ENCODE measurements at places on chromosomes 4 and X.
A peak's percentile ranks its signal among the peaks of the same experiment; 100 is the strongest.

DNA sequence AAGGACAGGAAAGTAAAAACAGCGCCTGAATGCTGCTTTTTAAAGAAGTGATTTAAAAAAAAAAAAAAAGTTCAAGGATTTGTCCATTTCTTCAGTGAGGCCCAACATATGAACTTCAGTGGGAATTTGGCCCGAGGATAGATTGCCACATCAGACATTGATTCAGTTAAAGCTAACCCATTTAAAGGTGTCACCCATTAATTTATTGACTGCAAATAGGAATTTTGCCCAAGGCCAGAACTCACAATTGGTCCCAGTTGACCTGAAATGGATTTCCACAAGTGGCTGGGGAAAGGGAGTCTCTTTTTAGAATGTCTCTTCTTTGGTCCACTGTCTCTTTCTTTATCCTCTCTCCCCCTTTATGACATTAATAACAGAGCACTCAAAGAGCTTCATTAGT, 86.5 kb upstream of the RPL34 start:
- no peak for DNase-seq

DNA sequence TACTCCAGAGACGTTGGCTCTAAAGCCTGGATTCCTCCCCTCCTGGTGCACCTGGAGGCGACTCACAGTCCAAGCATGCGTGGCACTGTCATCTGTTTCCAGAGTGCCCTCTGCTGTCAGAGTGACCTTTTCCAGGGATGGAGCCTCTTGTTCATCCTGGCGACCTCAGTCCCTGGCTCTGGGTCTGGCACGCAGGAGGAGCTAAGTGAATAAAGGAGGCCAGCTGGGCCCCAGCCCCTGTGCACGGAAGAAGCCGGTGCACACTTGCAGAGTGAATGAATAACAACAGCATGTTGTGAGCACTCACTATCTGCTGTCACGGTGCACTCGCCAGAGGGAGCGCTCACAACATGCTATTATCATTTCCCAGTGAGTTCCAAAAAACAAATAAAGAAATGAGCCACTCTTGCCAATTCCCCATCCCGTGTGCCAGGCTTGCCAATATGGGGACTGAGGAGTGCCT, 27.8 kb upstream of the PSAPL1 start:
- no peak for DNase-seq

GRCh38 chr4:11011249-11011648, 326.7 kb upstream of the CLNK start:
- DNase-seq = no peak

DNA sequence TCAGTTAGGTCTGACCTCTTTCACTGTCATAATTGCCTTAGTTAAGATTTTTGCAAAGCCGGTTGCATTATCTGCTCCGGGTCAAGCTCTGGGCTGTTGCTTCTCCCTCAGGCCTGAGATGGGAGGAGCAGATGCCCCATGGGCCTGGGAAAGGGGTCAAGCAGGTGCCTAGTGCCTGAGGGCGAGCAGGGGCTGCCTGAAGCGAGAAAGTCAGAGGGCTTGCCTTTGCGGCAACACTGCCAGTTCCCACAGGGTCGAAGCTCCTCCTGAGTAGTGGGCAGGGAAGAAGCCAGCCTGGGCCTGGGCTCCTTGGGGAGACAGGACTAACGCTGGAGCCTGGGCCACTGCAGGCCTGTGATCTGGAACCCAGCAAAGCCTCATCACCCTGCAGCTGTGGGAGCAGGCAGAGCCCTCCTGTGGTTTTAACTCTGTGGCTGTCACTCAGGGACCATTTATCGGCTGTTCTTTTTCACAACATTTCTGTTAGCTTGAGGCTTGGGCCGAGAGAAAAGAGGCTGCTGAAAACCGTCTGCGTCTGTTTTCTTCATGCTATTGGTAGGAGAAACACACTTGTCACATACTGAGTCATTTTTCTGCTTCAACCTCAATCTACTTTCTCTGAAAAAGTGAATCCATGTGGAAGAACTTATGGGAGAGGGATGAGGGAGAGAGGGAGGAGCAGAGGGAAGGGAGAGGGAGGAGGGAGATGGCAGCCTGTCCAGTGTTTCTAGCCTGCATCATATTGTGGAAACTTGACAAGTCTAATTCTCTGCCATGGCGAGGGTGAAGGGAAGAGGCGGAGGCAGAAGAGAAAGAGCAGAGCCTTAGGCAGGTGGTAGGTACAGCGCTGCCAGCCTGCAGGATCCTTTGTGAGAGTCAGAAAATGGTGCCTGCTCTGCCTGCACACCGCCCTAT, 68.4 kb downstream of the RHOH start:
- no peak for DNase-seq

- no peak for DNase-seq
These were observed 234.1 kb upstream of the IGFBP7 start for GRCh38 chr4:57344296-57344695.

DNA sequence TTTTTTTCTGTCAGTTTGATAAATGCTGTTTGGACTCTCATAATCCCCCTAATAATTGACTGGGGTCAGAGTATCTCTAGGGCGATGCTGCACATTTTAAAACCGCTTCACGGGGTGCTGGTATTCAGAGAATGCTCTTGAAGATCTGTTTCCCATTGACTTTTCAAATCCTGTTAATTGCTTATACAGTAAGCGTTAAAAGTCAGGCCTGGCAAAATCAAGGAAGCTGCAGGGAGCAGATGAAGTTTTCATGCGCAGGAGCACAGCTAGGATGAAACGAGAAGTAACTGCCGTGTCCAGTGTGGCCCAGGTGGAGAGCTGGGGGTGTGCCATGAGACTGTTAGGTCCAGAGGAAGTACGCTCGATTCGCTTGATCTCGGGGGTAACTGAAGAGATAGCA, 312.9 kb downstream of the TRIML1 start:
- DNase-seq = no peak

DNA sequence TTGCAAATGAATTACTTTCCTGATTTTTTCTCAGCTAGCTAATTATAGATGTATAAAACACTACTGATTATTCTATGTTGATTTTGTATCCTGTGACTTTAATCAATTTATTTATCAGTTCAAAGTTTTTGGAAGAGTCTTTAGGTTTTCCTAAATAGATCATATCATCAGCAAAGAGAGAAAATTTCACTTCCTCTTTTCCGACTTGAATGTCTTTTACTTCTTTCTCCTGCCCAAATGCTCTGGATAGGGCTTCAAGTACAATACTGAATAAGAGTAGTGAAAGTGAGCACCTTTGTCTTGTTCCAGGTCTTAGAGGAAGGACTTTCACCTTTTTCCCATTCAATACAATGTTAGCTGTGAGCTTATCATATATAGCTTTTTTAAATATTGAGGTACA, 417.9 kb downstream of the PDGFC start:
- DNase-seq = no peak

- no peak for DNase-seq
These were observed 352 bp upstream of the MAP3K15 start for GRCh38 chrX:19515615-19516105.

- no peak for DNase-seq
These were observed 462.4 kb downstream of the IQCM start for GRCh38 chr4:149353241-149353640.

GRCh38 chr4:1092026-1092982, 21.1 kb downstream of the RNF212 start:
- DNase-seq = no peak

GRCh38 chr4:96052827-96053226, 212.9 kb downstream of the PDHA2 start:
- DNase-seq = no peak

DNA sequence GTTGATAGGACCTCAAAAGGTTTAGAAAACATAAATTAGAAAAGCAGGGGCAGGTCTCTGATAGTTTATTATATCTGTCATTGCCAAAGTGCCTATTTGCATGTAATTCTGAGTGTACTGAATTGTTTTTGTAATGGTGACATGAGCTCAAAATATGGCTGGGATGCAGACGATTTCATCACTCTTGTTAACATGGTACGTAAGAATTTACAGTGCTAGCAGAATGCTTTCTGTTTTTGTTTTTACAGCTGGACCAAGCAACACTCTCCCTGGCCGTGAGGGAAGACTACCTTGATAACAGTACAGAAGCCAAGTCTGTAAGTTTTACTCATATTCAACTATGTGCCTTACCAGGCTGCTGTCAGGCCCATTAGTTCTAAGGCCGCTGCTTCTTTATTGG, 58.1 kb downstream of the PHEX start:
- no peak for DNase-seq

DNA sequence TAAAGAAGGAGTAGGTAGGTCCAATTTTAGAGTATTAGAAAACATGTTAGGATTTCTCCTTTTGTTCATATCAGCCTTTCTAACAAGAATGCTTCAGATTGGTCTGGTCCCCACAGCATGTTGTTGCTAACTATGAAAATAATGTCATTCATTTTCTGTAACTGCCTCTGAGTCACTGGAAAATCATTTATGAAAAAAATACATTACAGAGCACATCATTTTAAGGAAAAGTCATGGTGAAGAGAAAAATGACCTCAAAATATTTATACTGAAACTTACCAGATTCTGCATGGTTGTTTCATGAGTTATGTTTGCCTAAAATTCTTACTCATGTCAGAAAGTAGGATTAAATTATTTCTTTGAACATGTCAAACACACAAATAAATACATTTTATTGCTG, 35.2 kb downstream of the DTHD1 start:
- DNase-seq = no peak

- no peak for DNase-seq
These were observed 220.4 kb downstream of the MAML3 start for GRCh38 chr4:139933541-139933940.

DNA sequence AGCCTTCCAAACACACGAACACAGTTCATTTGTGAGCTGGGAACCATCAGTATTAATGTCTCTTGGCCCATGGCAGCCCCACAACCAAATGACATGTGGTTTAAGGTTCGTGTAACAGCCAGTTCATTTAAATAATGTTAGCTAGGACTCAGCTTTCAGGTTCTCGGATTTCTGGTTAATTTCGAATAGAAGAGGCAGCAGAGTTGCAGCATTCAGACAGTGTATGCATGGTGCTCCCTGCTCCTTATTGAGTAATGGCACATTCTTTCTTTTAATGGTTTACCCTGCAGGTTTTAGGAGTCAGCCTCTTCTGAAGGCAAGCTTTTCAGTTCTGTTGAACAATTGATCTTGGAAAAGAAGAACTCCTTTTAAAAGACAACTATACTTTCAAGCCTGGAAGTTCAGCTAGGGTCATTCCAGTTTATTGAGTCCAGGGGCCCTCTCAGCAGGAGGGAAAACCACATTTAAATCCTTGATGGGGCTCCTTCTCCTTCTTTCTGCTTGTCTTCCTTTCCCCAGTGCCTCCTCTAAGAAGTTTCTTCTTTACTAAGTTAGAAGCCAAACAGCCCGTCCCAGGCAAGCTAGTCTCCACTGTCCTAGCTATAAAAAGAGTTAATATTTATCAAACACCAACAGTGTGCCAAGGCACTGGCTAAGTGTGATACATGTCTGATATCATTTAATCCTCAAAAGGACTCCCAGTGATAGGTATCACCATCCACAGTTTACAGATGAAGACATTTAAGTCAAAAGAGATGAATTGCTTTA, 5.0 kb upstream of the RNF175 start:
- no peak for DNase-seq

DNA sequence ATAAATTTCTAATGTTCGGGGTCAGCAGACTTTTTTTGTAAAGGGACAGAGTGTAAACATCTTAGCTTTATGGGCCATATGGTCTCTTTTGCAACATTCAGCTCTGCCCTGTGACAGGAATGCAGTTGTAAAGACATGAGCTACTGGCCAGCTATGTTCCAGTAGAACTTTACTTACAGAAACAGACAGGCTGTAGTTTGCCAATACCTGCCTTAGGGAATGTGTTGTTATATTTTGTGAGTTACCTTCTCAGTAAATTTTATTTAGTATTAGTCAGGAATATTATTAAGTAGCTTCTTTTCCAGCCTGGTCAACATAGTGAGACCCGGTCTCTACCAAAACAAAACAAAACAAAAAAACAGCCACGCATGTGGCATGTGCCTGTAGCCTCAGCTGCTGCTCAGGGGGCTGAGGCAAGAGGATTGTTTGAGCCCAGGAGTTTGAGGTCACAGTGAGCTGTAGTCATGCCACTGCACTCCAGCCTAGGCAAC, 48.7 kb downstream of the HTT start:
- DNase-seq = no peak

DNA sequence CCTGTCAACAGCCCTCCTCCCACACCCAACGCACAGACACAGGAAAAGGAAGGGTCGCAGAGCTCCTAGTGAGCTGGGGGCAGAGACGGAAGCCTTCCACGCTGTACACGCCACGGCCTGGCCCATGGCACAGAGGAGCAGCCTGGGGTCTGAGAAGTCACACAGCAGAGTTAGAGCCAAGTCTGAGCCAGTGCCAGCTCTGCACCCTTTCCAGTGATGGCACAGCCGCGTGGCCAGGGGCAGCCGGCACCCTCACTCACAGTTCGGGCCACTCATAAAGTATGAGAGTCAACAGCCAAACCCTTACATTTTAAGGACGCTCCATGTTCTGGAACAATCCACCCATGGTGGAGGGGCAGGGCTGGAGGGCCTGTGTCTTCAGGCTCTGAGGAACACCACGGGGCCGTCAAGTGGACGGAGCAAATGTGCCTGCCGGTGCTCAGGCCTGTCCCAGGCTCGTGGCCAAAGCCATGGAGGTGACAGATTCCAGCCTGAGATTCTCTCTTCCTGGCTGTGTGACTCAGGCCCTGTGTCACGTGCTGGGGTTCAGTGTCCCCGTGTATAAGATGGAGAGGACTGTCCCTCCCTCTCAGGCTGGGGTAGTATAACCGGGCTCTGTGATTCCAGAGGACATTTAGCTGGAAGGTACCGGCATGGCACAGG, 91.2 kb downstream of the ABLIM2 start:
- DNase-seq = no peak

DNA sequence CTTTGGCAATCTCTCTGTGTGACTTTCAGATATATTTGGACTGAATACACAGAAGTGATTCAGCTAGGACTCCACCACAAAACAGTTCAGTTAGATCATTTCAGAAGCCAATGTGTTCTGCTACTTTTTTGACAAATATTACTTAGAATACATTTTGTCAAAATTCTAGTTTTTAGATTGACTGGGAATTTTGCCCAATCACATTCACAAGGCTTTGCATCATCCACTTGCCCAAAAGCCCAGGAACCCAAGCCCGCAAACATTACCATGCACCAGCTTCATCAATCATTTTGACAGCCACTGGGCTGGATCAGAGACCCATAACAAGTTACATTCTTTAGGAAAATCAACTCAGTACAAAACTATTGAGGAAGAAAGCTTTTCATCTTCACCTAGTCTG, 256.6 kb upstream of the NDST3 start:
- DNase-seq = no peak

- no peak for DNase-seq
These were observed 18.4 kb downstream of the IQSEC2 start for GRCh38 chrX:53262918-53263394.

DNA sequence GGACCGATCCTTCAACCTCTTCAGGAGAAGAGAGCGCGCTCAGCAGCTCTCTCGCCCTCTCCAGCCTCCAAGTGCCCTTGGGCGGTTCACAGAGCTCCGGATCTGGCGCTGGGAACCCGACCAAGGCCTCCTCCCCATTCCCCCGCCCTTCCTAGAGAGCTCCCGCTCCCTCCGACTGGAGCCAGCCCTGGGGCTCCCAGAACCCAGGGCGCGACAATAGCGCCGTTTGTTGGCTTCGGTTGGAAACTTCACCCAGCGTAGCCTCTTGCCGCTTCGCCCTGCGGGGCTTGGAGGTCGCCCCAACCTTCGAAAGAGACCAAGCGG, 3.1 kb upstream of the SOX3 start:
- peak; percentile 66 for DNase-seq

GRCh38 chr4:149523039-149523438, 292.6 kb downstream of the IQCM start:
- DNase-seq = no peak

Data from HEK293T (cell line).